ENCODE measurements at places on chromosomes 12 and 14. TPM values are rescaled to one million over a fixed set of nuclear protein-coding genes. Genes with fewer than 3 reads are reported as not detected.

GRCh38 chr12:22672951-22673350 is 48.0 kb downstream of the ETNK1 start:
- DNase-seq: peak; percentile 29

DNA sequence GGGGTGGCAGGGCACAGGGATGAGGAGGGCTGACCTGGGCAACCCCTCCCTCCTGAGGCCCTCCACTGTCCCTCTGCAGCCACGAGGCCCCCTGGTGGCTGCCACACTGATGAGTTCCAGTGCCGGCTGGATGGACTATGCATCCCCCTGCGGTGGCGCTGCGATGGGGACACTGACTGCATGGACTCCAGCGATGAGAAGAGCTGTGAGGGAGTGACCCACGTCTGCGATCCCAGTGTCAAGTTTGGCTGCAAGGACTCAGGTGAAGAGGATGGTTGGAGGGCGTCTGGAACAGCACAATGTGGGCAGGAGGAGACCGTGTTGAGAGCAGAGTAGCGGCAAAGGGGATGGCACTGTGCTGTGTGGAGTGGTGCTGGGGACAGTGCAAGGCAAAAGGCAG is 25.7 kb upstream of the LRP1-AS start:
- no peak for DNase-seq

GRCh38 chr12:107306141-107306659 is 212.9 kb upstream of the CRY1 start:
- no peak for DNase-seq

Gene KCNJ8
- 2.0 TPM for total RNA-seq

DNA sequence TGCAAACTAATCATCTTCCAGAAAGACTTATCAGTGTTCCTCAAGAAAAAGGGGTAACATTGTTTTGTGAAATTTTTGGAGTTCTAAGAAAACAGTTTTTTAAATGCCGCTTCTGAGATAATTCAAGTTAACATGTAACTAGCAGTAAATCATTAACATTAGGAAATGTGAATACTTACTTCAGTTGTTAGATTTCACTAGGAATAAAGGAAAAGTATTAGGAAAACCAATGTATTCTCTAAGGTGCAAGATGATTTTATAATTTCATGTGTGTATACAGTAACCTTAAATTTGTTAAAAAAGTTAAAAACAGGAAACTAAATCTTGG is 36.8 kb downstream of the PAPOLA start:
- DNase-seq: no peak

- DNase-seq: no peak
Observed at GRCh38 chr12:21606175-21606574, 1.5 kb upstream of the GYS2 start.

Gene SERPINA9
- total RNA-seq: not detected

DNA sequence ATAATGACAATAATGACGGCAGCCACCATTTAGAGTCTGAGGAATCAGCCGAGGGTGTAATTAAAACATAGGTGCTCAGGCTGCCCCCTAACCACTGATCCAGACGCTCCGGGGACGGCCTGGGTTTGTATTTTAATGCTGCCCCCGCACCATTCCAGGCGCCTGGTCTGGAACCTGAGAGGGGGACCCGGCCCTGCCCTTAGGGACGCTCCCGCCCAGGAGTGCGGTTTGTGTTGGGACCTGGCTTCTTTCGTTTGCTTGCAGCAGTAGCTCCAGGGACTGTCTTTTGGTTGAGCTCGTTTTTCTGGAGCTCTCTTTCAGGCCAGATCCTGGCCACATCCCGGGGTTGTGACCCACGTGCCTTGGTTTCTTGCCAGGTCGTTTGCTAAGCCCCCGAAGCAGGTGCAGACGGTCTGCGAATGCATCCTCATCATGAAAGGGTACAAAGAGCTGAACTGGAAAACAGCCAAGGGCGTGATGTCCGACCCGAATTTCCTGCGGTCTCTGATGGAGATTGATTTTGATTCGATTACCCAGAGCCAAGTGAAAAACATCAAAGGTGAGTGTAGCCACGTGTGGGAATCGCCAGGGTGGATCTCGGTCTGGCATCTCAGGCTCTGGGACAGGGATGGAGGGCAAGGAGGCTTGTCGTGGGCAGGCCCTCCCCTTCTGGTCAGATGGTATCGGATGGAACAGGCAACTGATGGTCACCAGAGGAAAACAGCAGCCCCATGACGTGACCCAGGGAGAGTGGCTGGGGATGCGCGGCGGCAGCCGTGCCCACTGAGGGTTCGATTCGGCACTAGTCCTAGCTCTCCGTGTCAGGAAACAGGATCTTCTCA is 63.5 kb downstream of the CCDC92 start:
- DNase-seq: no peak

Gene JPH4
- 32.5 TPM for total RNA-seq

Gene GZMB
- total RNA-seq: not detected

Gene SLC17A8
- total RNA-seq: not detected

DNA sequence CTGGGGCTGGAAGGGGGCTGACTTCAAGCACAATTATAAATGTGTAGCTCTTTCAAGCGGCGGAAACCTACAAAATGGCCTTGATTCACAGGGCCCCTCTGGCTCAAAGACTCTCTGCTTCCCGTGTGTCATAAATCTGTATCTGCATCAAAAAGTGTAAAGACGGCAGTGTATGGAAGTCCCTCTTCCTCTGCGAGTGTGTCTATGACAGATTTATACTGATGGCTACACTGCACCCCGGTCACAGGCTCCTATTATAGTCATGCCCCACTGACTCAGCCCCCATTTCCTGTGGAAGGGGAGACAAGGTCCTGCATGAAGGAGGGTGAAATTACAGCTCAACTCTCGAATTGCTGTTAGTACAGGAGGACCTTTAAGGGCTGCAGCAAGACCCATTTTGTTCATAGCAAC is 68.6 kb downstream of the HMGA2 start:
- peak; percentile 94 for DNase-seq

DNA sequence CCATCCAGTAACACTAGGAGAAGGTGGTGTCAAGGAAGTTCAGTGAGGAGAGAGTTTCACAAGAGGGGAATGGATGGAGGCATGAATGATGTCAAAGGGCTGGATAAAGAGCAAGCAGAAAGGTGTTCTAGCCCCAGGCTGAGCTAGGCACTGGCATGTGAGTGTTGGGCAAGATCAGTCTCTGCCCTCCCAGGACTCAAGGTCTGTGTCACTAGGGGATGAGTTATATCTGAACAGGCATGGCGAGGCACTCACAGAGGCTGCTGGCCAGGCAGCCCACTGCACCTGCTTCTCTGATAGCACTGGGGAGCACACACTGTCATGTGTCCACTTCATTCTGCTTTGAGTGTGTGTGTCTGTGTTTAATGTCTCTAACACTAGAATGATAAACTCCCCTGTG is 903.8 kb downstream of the BCL11B start:
- DNase-seq: no peak

All from HT1080 (cell line).